Muscle of leg (tissue), 16 donors: ENCODE measurements at places on chromosomes 6 and 20.

- DNase-seq, result no peak
Measured at GRCh38 chr20:40481743-40482458, 207.1 kb downstream of the MAFB start.

DNA sequence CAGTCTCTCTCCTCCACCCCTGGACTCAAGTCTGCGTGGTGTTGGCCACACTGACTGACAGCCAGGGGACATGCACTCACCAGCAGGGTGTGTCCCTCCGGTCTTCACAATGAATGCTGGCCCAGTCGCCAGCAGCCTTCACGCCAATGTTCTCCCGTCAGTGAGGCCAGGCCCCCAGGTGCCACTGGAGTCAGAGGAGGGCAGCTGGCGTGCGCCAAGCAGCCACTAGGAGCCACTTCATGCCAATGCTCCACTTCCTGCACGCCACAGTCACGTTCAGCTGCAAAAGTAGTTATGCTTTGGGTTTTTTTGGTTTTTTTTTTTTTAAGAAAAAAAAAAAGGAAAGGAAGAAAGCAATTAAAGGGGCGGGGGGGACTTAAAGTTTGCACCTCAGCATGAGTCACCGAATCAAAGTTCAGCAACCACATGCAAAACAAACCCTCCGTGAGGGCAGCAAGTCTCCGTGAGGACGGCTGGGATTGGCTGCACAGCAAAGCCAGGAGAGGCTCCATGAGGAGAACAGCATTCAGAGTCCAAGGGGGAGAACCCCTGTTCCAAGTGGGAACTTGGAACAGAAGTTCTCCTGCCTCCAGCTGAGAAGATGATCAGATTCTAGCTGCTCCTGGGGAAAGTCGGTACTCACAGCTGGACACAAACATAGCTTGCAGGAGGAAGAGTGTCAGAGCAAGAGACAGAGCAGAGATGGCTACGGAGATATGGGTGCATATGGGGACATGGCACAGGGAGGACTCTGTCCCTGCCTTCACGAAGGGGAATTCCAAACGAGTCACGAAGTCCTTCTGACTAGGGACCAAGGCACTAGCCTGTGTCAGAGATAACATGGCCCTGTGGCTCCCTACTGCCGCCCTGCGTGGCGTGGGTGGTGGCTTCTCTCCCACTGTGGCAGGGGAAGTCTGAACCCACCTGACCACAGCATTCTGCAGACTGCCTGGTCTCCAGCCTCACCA lies at the start of gene ZC3H12D:
ZC3H12D (minus strand) TSS at position 282 of the 968 bp plus-strand sequence. CDS start 10,471 bp downstream, outside the sequence.
- peak; percentile 50 for DNase-seq

GRCh38 chr6:111503660-111504059 lies 20.6 kb upstream of the REV3L start:
- DNase-seq, result no peak

DNA sequence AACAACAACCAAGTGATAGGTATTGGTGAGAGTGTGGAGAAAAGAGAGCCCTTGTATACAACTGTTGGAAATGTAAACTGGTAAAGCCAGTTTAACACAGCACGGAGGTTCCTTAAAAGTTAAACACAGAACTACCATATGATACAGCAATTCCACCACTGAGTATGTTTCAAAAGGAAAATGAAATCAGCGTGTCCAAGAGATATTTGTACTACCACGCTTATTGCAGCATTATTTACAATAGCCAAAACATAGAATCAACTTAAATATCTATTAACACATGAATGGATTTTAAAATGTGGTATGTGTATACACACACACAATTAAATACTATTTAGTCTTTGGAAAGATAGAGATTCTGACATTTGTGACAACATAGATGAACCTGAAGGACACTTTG lies 1.1 kb downstream of the PTCHD4 start:
- no peak for DNase-seq

- DNase-seq, result no peak
Measured at GRCh38 chr6:36743032-36743431, 45.4 kb downstream of the RAB44 start.

GRCh38 chr6:18324706-18325042 lies 60.3 kb upstream of the DEK start:
- DNase-seq, result no peak

DNA sequence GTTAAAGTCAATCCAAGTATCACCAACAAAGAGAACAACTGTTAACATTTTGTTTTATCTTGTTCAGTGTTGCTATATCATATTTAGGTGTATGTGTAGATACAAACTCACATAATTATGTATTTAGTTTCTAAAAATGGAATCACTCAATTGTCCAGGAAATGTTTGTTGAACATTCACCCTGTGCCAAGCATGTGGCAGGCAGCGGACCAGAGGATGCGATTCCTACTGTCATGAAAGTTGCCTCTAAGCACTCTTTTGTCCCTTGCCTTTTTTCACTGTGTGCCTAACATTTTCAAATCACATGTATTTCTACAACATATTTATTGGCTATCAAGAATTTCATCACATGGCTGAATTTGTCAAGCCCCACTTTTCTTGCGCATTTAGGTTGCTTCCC lies 16.9 kb upstream of the TGM2 start:
- no peak for DNase-seq

DNA sequence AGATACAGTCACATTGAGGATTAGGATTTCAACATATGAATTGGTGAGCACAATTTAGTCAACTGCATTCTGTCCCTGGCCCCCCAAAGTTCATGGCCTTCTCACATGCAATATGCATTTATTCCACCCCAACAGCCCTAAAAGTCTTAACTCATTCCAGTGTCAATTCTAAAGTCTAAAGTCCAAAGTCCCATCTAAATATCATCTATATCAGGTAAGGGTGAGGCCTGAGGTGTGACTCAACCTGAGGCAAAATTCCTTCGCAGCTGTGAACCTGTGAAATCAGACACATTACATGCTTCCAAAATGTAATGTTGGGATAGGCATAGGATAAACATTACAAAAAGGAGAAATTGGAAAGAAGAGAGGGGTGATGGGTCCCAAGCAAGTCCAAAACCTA lies 27.8 kb downstream of the CLIC5 start:
- no peak for DNase-seq

- DNase-seq, result peak; percentile 59
Measured at GRCh38 chr6:30730601-30731435, 10.7 kb downstream of the TUBB start.

- peak; percentile 6 for DNase-seq
Measured at GRCh38 chr20:46058599-46059281, 29.7 kb downstream of the SLC12A5 start.

GRCh38 chr6:159203304-159204005 lies 34.3 kb downstream of the FNDC1 start:
- peak; percentile 79 for DNase-seq

DNA sequence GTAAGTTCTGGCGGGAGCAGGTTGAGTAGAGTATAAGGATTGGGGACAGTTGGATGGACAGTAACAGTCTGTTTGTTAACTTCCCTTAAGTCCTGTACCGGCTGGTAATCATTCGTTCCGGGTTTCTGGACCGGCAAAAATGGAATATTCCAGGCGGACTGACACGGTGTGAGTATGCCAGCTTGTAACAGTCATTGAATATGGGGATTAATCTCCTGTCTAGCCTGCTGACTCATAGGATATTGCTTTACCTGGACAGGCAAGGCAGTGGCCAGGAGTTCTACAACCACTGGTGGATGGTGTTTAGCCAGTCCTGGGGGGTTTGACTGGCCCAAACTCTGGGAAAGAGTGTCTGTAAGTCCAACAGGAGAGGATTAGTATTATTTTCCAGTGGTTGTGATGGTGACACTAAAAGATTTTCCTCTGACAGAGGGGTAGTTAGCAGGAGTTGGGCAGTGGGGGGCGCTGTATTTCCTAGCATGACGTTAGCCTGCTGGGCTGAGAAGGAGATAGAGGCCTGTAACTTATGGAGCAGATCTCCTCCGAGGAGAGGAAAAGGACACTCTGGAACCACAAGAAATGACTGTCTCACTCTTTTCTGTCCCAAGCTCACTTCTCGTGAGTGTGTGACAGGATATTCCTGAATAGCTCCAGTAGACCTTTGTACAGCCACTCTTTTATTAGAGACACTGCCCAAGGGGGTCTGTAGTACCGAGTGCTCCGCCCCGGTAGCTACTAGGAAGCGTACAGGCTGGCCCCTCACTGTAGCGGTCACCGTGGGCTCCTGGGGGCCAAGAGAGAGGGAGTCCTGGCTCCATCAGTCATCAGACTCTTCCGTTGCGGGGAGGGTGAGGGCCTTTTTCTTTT lies 152.2 kb downstream of the TRIM27 start:
- DNase-seq, result no peak

- DNase-seq, result peak; percentile 69
Measured at GRCh38 chr6:33868141-33868540, 64.3 kb upstream of the MLN start.

- peak; percentile 27 for DNase-seq
Measured at GRCh38 chr6:75213112-75213511, 7.3 kb upstream of the COL12A1 start.

- no peak for DNase-seq
Measured at GRCh38 chr6:154093231-154094044, 54.4 kb downstream of the OPRM1 start.

- peak; percentile 88 for DNase-seq
Measured at GRCh38 chr6:43712579-43712978, 25.0 kb upstream of the MRPS18A start.

GRCh38 chr6:169883316-169883715 lies 131.9 kb downstream of the ERMARD start:
- no peak for DNase-seq

DNA sequence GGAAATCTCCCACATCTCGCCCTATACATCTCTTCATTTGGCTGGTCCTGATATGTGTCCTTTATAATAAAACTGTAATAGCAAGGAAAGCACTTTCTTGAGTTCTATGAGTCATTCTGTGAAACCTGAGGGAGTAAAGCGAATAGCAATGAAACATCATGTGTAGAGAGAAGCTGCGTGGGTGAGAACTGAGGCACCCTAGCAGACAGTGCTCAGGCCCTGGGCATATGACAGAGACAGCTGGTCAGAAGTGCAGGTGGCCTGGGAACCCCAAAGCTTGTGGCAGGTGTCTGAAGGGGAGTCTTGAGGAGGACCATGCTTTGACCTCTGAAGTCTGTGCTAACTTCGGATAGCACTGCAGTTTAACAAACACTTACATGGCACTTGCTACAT lies 1.3 kb upstream of the BLOC1S5 start:
- no peak for DNase-seq

GRCh38 chr6:105359419-105360370 lies 43.2 kb downstream of the PREP start:
- DNase-seq, result no peak

- no peak for DNase-seq
Measured at GRCh38 chr6:169864148-169865020, 113.0 kb downstream of the ERMARD start.

GRCh38 chr20:7629880-7630279 lies 310.4 kb downstream of the HAO1 start:
- no peak for DNase-seq

- DNase-seq, result peak; percentile 4
Measured at GRCh38 chr20:4573564-4574355, 147.9 kb upstream of the PRND start.
